Heart left ventricle (tissue), 16 donors: ENCODE measurements at places on chromosomes 5 and 9. TPM values are rescaled to one million over a fixed set of nuclear protein-coding genes. Genes with fewer than 3 reads are reported as not detected.

DNA sequence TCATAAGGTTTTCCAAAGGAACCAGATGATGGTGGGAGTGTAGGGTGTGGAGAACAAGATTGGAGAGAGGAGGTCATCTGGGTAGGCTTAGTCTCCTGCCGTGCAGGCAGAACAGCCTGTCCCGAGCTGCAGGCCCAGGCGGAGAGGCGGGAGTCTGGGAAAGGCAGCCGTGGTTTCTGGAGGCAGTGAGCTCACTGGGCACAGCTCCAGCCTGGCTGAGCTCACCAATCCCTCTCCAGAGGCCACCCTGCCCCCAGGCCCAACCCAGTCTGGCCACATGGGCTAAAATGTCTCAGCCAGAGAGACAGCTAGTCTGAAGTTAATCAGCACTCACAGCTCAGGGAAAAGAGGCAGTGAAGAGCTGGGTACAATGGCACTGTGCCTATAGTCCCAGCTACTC is 12.3 kb downstream of the P4HA2 start:
- peaks cover 63% of the 10 kb centered on the region for H3K36me3 ChIP-seq
- peak overlapping the region; percentile 87 for H3K27ac ChIP-seq
- H3K27me3 ChIP-seq: no peaks in the 10 kb centered on the region
- H3K4me1 ChIP-seq: peaks cover 21% of the 10 kb centered on the region
- H3K4me3 ChIP-seq: no peak overlapping the region

GRCh38 chr5:123783421-123783820 is 271.4 kb downstream of the CSNK1G3 start:
- no peak overlapping the region for H3K4me3 ChIP-seq
- H3K4me1 ChIP-seq: no peaks in the 10 kb centered on the region
- DNase-seq: no peak
- no peaks in the 10 kb centered on the region for H3K36me3 ChIP-seq
- H3K27ac ChIP-seq: no peak overlapping the region
- no peaks in the 10 kb centered on the region for H3K27me3 ChIP-seq

DNA sequence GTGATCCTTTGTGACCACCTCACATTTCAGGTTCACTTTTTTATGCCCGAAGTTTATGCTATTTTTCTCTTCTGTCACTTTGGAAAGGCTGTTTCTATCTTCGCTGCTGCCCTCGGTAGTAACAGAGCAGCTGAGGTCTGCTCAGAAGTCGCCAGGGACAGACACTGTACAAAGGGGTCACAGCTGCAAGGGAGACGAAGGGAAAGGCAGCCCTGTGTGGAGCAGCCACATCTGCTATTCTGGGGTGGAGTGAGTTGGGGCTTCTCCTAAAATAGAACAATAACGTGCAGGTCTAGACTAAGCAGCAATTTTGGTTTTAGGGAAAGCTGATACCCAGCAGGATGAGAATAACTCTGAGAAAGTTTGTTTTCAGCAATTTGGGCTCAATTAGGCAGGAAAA is 72.5 kb downstream of the ACTL7B start:
- H3K4me3 ChIP-seq: no peak overlapping the region
- DNase-seq: peak; percentile 27
- no peaks in the 10 kb centered on the region for H3K36me3 ChIP-seq

- DNase-seq: no peak
- no peak overlapping the region for H3K27ac ChIP-seq
- no peaks in the 10 kb centered on the region for H3K4me1 ChIP-seq
- H3K4me3 ChIP-seq: no peak overlapping the region
- no peaks in the 10 kb centered on the region for H3K36me3 ChIP-seq
Observed at GRCh38 chr5:87729781-87730180, 317.1 kb upstream of the CCNH start.

GRCh38 chr9:121331992-121332685 is 37.9 kb downstream of the STOM start:
- peaks cover 91% of the 10 kb centered on the region for H3K36me3 ChIP-seq
- H3K4me3 ChIP-seq: no peak overlapping the region
- H3K27me3 ChIP-seq: no peaks in the 10 kb centered on the region
- H3K27ac ChIP-seq: peak overlapping the region; percentile 98
- DNase-seq: no peak
- peaks cover 7% of the 10 kb centered on the region for H3K4me1 ChIP-seq

- peaks cover 71% of the 10 kb centered on the region for H3K36me3 ChIP-seq
- no peak for DNase-seq
- no peak overlapping the region for H3K27ac ChIP-seq
- H3K4me1 ChIP-seq: no peaks in the 10 kb centered on the region
- H3K27me3 ChIP-seq: no peaks in the 10 kb centered on the region
Observed at GRCh38 chr9:5922192-5922591, 31.5 kb downstream of the MLANA start.

DNA sequence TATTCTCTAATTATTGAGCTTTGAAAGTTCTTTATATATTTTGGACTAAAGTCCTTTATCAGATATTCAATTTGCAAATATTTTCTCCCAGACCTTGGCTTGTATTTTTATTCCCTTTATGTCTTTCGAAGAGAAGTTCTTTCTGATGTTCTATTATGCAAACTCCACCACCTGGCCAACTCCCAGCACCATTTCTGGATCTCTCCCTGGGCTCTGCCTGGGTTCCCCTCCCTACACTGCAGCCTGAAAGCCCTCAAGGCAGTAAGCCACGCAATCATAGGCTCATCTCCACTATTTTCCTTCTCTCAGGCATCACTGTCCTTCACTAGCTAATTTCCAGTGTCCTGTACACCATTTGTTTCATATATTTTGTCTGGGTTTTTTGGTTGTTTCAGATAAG is 76.1 kb downstream of the GRAMD2B start:
- DNase-seq: no peak
- no peaks in the 10 kb centered on the region for H3K27me3 ChIP-seq
- H3K27ac ChIP-seq: no peak overlapping the region
- peaks cover 10% of the 10 kb centered on the region for H3K4me1 ChIP-seq
- no peak overlapping the region for H3K4me3 ChIP-seq
- no peaks in the 10 kb centered on the region for H3K36me3 ChIP-seq

GRCh38 chr9:32378496-32378895 is 5.9 kb upstream of the ACO1 start:
- no peak for DNase-seq
- no peaks in the 10 kb centered on the region for H3K27me3 ChIP-seq
- no peaks in the 10 kb centered on the region for H3K36me3 ChIP-seq
- peaks cover 13% of the 10 kb centered on the region for H3K4me1 ChIP-seq
- no peak overlapping the region for H3K27ac ChIP-seq
- H3K4me3 ChIP-seq: no peak overlapping the region

Gene PCDHB3
- 1.3 TPM for total RNA-seq

DNA sequence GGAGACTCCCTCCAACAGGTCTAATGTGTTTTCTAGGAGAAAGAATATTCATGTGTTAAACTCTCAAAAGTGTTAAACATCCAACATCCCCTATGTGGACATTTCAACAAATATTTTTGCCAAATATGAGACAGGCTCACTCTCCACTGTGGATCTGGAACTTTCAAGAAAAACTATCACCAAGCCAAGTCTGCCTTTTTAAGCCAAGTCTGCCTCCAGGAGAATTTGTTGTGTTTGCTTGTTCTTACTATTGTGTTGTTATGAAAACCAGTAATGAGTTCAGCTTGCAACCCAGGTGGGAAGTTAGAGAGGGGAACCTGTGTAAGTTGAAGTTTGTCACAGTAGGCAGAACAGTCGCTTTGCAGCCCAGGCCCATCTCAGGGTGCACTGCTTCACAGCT is 228.1 kb downstream of the NFIB start:
- H3K36me3 ChIP-seq: peaks cover 3% of the 10 kb centered on the region
- H3K27me3 ChIP-seq: no peaks in the 10 kb centered on the region
- no peak overlapping the region for H3K27ac ChIP-seq
- peaks cover 12% of the 10 kb centered on the region for H3K4me1 ChIP-seq
- no peak for DNase-seq

- DNase-seq: no peak
- H3K4me3 ChIP-seq: no peak overlapping the region
- no peak overlapping the region for H3K27ac ChIP-seq
Observed at GRCh38 chr9:115969096-115969495, 184.5 kb upstream of the PAPPA start.

- H3K27ac ChIP-seq: peak overlapping the region; percentile 96
- peaks cover 4% of the 10 kb centered on the region for H3K36me3 ChIP-seq
- no peak for DNase-seq
- peaks cover 54% of the 10 kb centered on the region for H3K4me1 ChIP-seq
Observed at GRCh38 chr5:138541511-138542179, 1.4 kb downstream of the ETF1 start.

DNA sequence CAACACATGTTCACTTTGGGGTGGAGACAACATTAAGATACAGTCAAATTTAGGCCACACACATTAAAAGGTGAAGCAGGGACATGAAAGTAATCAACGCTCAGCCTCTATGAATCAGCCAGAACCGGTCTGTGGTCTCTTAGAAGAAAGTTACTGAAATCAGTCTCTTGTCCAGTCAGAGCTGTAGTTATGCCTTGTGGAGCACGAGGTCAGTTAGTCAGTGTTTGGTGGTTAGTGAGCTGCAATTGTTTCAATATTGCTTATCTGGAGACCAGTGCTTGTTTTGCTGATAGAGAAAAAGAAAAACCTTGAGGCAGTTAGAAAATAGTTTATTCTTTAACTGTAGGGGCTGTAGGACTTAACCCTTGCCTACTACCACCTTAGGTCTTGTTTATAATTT is 157.8 kb upstream of the RASEF start:
- no peaks in the 10 kb centered on the region for H3K27me3 ChIP-seq
- no peaks in the 10 kb centered on the region for H3K36me3 ChIP-seq
- no peak overlapping the region for H3K27ac ChIP-seq
- no peak overlapping the region for H3K4me3 ChIP-seq
- DNase-seq: no peak
- peaks cover 17% of the 10 kb centered on the region for H3K4me1 ChIP-seq

Gene PPP3R2
- not detected for total RNA-seq

Gene MSX2
- total RNA-seq: 2.2 TPM

DNA sequence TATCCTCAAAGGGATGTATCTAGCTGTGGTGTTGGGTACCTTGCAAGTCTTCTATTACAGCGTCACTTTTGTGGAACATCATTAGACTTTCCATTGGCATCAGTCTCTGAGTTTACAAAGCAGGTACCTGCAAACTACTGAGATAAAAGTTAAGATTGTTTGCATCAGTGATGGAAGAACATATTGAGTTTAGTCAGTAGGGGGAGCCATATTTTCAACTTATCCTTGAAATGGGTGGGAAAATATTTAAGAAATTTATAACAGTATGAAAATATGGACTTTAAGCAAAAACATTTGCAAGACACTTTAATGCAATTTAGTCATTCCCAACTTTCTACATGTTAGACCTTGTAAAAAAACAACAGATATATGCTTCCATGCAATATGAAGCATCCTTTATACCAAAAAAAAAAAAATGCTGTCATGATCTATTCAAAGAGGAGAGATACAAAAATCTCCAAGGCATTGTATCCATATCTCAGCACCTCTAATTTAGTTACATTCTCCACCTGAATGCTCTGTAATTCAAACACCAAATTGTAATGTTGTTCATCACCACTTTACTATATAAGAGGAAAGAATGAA is 98.6 kb upstream of the ADAMTS19 start:
- H3K27me3 ChIP-seq: no peaks in the 10 kb centered on the region
- H3K4me3 ChIP-seq: no peak overlapping the region

Gene XRCC4
- total RNA-seq: 7.3 TPM

Gene PCDHB5
- total RNA-seq: 1.4 TPM

GRCh38 chr5:27810458-27810857 is 772.1 kb upstream of the CDH9 start:
- no peaks in the 10 kb centered on the region for H3K4me1 ChIP-seq
- no peaks in the 10 kb centered on the region for H3K36me3 ChIP-seq
- H3K27me3 ChIP-seq: no peaks in the 10 kb centered on the region
- DNase-seq: no peak
- H3K27ac ChIP-seq: no peak overlapping the region
- no peak overlapping the region for H3K4me3 ChIP-seq

Gene TERT
- not detected for total RNA-seq

DNA sequence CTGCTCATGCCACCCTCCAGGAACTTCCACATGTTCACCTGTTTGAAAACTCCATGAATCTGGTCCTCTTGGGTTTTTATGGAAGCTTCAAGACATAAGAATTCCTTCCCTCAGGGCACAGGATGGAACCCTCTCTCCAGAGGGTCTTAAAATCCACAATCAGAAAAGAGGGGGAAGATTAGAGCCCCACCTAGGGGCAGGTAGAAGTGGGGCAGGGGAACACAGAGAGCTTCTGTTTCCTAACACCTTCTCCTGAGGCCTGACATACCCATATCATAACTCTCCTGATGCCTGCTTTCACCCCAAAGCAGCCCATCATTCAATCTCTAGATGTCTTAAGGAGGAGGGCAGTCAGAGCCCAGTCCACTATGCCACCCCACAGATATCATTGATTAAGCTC is 1087.7 kb upstream of the ARRDC3 start:
- H3K36me3 ChIP-seq: no peaks in the 10 kb centered on the region
- no peak overlapping the region for H3K27ac ChIP-seq
- DNase-seq: no peak
- H3K27me3 ChIP-seq: no peaks in the 10 kb centered on the region
- H3K4me3 ChIP-seq: no peak overlapping the region

- DNase-seq: no peak
- H3K4me1 ChIP-seq: peaks cover 31% of the 10 kb centered on the region
- H3K36me3 ChIP-seq: peaks cover 35% of the 10 kb centered on the region
Observed at GRCh38 chr5:137699336-137700281, 36.3 kb downstream of the KLHL3 start.
